ENCODE measurements at places on chromosomes 2 and 18.

DNA sequence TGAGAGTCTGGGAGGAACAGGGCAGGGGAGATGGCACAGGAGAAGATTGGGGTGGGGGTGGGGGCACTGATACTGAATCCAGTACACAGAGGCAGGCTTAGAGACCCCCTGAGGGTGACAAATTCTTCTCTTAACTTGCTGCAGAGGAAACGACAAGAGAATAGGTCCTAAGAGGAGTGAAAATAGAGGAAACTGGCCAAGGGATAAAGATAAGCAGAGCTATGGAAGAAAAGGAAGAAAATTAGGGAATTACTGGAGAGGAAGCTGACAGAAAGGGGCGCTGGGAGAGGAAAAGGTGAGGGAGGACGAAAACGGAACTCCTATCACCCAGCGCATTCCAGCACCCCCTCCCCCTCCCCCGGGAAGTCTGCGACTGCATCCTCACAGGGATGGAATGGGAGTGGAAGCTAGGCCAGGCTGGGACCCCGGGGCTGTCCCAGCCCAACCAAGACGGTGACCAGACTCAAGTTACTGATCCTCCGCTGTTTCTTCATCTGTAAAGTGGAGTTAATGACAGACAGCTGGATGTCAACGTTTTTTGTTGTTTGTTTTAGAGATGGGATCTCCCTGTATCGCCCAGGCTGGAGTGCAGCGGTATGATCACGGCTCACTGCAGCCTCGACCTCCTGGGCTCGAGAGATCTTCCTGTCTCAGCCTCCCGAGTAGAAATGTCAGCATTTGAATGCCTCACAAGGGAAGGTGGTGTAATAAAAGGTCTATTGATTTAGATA, 2.6 kb upstream of the EMX1 start:
- no peak for DNase-seq

DNA sequence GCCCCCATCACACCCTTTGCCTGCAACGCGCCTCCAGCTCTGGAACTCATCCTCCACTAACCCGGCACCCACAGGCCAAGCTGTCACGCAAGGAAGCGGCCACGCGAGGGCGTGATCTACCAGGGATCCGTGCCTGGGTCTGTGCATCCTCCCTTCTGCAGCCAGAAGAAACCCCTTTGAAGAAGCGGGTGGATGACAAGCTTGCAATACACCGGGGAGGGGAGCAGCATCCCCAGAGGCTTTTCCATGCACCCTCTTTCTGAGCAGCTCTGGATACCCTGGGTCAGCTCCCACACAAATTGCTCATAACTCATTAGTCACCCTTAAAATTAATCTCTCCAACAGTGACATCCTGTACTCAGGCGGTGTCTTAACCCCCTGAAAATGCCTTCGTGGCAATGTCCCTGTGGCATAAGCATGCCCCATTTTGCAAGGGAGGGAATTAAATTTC, 47.6 kb downstream of the PDCL3 start:
- DNase-seq = peak; percentile 88

DNA sequence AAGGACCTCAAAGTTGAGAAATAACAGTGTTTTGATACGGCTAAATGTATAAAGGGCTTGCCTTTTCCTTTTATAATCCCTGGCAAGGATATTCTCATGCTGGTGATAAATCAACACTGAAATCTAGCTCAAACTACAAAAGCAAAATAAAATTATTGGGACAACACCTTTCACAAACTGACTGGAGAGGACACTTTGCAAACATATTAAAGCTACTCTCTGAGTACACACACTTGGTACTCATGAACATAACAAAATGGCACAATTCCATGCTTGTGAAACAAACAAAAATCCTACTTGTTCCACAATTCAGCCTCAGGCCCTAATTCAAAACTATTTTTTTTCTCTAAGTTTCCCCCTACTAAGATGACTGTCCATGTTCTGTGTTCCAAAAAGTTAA, 305.8 kb downstream of the ETAA1 start:
- no peak for DNase-seq

DNA sequence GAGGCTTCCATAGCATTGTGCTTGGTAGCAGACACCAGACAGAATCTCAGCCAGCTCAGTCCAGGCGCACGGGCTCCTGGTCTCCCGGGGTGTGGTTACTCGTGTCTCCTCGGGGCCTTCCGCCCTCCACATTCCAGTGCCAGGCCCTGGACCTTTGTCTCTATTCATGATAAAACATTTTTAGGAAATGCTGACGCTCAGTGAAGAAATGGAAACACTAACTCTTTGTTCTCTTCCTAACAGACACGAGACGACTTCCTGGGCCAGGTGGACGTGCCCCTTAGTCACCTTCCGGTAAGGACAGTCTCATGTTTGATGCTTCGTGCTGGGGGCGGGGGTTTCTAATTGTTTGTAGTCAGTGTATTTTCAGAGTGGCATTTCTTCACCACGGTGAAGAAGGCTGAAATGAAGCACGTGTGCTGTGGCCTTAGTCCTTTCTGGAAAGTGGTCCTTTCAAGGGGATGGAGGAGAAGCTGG, 271.8 kb downstream of the NEDD4L start:
- DNase-seq = no peak

GRCh38 chr2:43129676-43130547, 96.5 kb downstream of the ZFP36L2 start:
- DNase-seq = no peak

DNA sequence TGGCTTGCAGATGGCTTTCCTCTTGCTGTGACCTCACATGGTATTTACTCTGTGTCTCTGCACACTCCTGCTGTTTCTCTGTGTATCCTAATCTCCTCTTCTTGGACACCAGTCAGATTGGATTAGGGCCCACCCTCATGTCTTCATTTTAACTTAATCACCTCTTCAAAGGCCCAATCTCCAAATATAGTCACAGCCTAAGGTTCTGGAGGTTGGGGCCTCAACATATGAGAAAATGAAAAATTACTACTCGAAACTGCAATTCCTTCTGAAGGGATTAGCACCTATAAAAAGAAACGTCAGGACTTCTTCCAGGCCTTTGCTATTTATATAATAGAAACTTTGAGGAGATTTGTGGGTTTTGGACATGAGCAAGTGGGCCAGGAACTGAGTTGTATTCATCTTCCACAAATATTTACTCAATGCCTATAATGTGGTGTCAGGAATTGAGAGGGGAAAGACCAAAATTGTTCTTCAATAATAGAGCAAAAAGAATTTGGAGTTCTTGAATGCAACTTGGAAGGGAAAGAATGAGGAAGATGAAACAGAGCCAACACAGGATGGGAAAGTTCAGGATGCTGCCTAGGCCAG, 270.0 kb upstream of the FN1 start:
- no peak for DNase-seq

- no peak for DNase-seq
Measured at GRCh38 chr2:45497355-45497754, 113.7 kb downstream of the SRBD1 start.

DNA sequence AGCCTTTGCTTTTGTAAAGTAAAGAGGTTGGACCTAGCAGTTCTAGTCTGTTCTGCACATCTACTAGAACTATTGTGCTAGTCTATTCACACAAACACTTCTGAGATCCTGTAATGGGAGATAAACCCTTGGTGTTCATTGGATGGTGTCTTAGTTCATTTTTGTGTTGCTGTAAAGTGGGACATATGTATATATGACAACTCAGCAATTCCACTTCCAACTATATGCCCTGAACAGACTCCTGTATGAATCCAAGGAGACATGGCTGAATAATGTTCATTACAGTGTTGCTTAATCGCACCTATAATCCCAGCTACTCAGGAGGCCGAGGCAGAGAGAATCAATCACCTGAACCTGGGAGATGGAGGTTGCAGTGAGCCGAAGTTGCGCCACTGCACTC, 23.3 kb downstream of the HK2 start:
- DNase-seq = no peak

- no peak for DNase-seq
Measured at GRCh38 chr2:222733470-222733845, 62.0 kb downstream of the MOGAT1 start.

DNA sequence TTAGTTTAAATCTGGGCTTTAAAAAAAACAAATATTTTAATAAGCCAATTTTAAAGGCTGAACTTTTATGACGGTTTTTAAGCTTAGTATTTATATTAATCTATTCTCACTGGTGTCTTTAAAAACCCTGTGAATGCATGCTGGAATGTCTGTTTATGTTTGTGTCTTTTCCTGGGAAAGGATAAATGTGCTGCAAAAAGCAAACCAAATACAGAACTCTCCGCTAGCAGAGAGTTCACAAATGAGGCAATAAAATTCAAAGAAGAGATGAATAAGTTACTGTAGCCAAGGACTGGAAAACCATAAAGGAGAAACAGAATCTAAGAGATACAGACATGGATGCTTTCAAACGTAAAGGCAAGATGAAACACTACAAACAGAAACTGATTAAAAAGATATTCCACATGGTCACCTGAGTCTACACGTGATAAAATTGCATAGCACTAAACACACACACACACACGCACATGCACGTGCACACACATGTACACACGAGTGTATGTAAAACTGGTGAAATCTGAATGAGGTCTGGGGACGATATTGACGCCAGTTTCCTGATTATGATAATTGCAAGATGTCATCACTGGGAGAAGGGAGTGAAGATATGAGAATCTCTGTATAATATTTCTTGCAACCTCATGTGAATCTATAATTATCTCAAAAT, 4.5 kb downstream of the TWIST2 start:
- DNase-seq = no peak

- DNase-seq = no peak
Measured at GRCh38 chr18:43471873-43472272, 194.6 kb upstream of the SYT4 start.

DNA sequence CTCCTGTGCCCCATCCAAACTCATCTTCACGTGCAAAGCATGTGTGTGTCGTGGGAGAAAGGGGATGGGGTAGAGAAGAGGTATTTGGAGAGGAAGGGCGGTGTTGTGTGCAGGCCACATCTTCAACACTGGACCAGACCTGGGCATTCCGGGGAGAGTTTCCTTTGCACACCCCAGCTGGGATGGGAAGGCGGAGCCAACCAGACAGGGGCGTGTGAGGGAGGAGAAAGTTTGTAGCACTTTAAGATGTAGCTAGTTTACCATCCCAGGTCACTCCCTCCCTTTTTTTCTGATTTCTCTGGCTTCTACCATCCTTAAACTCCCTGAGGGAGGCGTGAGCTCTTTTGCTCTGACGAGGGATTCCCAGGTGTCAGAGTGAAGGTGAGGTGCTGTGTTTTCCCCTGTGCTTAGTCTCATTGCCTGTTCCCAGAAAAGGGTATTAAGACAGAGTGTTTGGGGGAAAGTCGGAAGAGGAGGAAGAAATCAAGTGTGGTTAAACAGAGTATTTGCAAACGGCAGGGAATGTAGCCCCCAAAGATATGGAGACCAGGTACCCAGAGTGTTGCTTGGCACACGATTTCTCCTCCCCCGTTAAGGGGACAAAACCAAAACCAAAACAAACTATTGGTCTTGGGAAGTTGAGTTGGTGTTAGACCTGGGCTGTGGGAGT, 1.6 kb downstream of the SETBP1 start:
- DNase-seq = no peak

- DNase-seq = no peak
Measured at GRCh38 chr2:231640641-231641111, 48.0 kb downstream of the TEX44 start.

DNA sequence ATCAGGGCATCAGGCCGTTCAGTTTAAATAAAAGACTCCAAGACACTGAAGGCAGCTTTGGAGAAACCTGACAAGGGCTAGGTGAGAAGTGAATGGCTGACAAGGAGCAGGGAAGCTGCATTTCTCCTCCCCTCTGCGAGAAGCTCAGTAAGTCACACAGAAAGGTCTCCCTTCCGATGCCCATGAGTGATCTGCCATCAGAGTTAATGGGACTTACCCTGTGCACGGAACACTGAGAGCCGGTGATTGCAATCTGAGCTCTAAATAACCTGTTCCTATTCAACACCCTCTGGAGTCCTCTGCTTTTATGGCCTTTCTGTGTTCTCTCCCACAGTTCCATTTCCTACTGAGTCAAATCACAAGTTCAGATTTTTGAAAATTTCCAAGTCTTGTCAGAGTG, 322.2 kb upstream of the MYT1L start:
- DNase-seq = no peak

- no peak for DNase-seq
Measured at GRCh38 chr18:63567825-63568224, 19.3 kb upstream of the SERPINB13 start.

GRCh38 chr2:34099377-34099776, 500.3 kb upstream of the FAM98A start:
- DNase-seq = no peak

DNA sequence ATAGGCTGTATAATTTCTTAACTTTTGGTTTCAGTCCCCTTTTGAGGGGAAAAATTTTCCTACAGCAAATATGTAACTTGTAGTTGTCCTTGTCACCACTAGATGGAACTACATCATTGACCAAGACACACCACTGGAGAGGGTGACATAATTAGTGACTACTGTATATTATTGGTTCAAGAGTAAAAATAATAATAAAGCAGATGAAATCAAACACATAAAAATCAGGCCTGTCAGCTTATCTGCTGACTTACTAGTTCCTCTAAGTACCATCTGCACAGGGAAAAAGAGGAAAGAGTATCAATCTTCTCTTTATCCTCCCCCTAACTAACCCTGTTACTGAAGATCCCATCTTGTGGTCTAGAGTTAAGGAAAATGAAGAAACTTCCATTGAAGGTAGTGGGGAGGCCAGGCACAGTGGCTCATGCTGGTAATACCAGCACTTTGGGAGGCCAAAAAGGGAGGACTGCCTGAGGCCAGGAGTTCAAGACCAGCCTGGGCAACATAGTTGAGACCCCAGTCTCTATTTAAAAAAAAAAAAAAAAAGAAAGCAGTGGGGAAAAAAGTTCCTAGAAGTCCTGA, 29.6 kb upstream of the ENOSF1 start:
- no peak for DNase-seq

DNA sequence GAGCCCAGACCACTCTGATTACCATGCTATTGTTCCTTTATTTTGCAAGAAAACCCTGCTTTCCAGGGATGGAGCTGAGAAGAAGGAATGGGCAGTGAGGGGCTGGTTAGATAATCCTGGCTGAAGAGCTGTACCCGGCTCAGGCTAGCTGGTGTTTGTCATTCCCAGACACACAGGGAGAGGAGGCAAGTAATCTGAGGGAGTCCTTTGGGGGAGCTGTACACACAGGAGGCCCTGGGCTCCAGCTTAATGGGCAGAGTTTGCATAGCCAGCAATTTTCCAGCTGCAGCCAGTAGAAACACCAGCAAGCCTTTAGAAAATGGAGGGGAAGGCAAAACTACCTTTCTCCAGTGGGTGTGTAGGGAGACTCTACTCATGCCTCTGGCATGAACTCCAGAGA, 259.3 kb downstream of the SOX11 start:
- no peak for DNase-seq

All from activated CD8-positive, alpha-beta memory T cell treated with anti-CD3 and anti-CD28 coated beads for 24 hours (primary cell).